ENCODE measurements at places on chromosomes 11 and 22. TPM values are rescaled to one million over a fixed set of nuclear protein-coding genes. Genes with fewer than 3 reads are reported as not detected.

ROBO4 gene
- 1.3 TPM for total RNA-seq

PARVA gene
- 53.1 TPM for total RNA-seq

LBHD1 gene
- 4.3 TPM for total RNA-seq

PPFIBP2 gene
- 17.6 TPM for total RNA-seq

PATE4 gene
- total RNA-seq = not detected

CD6 gene
- total RNA-seq = not detected

APOA1 gene
- total RNA-seq = 0.33 TPM

RIMBP3C gene
- 0.15 TPM for total RNA-seq

NOX4 gene
- 1.0 TPM for total RNA-seq
